ENCODE measurements at places on chromosomes 16 and 17.

- DNase-seq, result no peak
Measured at GRCh38 chr16:71775949-71776348, 32.7 kb downstream of the AP1G1 start.

- DNase-seq, result no peak
Measured at GRCh38 chr17:4477255-4477791, 21.4 kb upstream of the SPNS2 start.

- DNase-seq, result no peak
Measured at GRCh38 chr16:19274165-19274797, 11.2 kb upstream of the CLEC19A start.

DNA sequence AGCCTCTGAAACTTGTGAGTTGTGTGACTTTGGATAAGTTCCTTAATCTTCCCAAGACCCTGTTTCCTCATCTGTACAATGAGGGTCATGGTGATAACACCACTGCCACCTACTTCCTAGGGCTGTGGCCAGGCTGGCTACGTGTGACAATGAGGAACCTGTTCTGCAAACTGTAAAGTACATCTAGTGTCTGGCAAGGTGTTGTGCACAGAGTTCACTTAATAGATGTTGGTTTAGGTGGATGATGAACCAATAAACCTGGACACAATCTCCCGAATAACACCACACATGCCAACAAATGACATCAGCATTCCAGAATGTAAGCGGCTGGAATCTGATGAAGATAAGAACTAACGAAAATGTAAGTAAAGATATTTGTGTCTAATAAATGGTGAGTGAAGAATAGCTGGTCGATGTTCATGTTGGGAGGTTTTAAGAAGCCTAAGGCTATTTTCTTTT, 82.3 kb downstream of the MARCHF10 start:
- no peak for DNase-seq

DNA sequence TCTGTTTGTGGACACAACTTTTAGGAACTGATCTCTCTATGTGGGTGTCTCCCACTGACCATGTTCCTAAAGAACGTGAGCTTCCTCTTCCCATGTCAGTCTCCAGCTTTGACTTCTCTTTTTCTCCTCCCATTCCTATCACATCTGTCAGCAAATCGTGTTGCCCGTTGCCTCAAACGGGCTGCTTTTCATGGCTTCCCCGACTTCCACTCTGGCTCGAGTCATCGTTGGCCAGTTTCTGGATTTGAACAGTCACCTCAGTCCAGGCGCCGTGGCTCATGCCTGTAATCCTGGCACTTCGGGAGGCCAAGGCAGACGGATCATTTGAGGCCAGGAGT, 5.4 kb downstream of the ABCC1 start:
- no peak for DNase-seq
